NCI-H2227 treated with DMSO at 0.1 percent for 48 hours (cell line): ENCODE measurements at places on chromosomes 4 and X.

GRCh38 chr4:151291485-151291884 is 14.5 kb downstream of the PRSS48 start:
- no peak for DNase-seq

DNA sequence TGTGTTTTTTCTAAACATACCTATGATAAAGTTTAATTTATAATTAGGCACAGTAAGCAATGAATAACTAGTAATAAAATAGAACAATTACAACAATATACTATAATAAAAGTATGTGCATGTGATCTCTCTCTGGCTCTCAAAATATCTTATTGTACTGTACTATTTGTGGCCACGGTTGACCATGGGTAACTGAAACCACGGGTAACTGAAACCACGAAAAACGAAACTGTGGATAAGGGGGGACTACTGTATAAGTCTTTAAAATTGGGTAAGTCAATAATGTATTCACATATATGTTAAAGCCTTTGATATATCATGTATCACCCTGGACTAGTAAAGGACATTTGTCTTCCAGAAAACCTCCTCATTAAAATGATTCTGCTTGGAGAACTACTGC is 20.0 kb downstream of the TMEM154 start:
- no peak for DNase-seq

GRCh38 chr4:2091990-2092668 is 33.0 kb downstream of the NAT8L start:
- DNase-seq = no peak

GRCh38 chr4:112857461-112857860 is 192.0 kb upstream of the ANK2 start:
- no peak for DNase-seq

DNA sequence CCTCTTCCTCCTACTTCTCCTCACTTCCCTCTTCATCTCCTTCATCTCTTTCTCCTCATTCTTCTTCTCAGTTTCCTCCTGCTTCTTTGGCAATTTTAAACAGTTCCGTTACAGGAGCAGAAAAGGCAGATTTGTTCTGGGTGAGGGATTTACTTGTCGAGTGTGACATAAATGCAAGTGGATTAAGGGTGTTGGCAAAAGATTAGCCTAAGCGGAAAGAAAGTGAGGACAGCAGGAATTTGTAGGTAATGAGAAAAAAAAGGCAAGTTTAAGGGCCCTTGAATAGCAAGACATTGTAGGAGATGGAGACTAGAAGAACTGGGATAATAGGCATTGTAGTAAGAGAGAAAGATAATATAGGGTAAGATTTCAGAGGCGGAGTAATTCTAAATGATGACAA is 841.6 kb downstream of the RAPGEF2 start:
- DNase-seq = no peak

GRCh38 chr4:6180841-6181631 is 19.3 kb downstream of the JAKMIP1 start:
- no peak for DNase-seq

- DNase-seq = no peak
These were observed 3.9 kb upstream of the OCIAD2 start for GRCh38 chr4:48910511-48910910.

- DNase-seq = no peak
These were observed 146.1 kb downstream of the RBM46 start for GRCh38 chr4:154927126-154927680.

GRCh38 chrX:22248401-22248800 is 24.3 kb upstream of the CBLL2 start:
- no peak for DNase-seq

DNA sequence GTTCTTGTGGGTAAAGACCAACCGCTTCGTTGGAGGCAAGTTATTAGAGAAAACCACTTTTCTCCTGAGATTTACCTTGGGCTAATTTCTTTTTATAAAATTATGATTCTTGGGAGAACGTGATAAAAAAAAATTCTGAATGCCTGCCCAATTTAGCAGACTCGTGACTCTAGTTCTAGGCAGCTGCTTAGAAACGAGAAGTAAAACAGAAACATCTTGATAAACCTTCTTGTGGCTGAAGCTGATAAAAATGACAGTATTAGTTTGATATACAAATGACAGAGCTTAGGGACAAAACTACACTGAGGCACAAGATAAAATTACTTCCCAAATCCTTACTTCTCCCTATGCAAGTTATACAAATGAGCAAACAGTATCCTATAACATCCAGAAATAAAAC is 458.9 kb upstream of the TEX13C start:
- no peak for DNase-seq

- no peak for DNase-seq
These were observed 74.8 kb downstream of the IL15 start for GRCh38 chr4:141711211-141711610.

- no peak for DNase-seq
These were observed 329.2 kb downstream of the ARHGAP10 start for GRCh38 chr4:148061141-148061481.

DNA sequence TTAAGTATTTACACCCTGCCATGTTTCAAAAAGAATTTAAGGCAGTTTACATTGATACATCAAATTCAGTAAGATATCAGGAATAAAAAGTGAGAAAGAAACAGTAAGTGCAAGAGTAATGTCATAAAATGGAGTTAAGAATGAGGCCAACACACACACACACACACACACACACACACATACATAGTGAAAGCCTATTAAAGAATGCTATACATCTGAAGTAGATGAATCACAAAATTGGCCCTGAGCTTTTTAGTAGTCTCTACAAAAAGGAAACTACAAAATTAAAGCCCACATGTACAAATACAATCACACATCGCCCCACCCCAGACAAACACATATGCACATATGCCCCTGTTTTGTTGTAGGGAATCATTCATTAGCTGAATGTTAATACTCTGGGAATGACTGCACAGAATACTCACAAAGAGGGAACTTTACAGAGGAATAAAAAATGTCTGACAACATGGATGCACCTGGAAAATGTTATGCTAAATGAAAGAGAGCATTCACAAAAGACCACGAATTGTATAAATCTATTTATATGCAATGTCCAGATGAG is 428.8 kb downstream of the IL15 start:
- DNase-seq = no peak

DNA sequence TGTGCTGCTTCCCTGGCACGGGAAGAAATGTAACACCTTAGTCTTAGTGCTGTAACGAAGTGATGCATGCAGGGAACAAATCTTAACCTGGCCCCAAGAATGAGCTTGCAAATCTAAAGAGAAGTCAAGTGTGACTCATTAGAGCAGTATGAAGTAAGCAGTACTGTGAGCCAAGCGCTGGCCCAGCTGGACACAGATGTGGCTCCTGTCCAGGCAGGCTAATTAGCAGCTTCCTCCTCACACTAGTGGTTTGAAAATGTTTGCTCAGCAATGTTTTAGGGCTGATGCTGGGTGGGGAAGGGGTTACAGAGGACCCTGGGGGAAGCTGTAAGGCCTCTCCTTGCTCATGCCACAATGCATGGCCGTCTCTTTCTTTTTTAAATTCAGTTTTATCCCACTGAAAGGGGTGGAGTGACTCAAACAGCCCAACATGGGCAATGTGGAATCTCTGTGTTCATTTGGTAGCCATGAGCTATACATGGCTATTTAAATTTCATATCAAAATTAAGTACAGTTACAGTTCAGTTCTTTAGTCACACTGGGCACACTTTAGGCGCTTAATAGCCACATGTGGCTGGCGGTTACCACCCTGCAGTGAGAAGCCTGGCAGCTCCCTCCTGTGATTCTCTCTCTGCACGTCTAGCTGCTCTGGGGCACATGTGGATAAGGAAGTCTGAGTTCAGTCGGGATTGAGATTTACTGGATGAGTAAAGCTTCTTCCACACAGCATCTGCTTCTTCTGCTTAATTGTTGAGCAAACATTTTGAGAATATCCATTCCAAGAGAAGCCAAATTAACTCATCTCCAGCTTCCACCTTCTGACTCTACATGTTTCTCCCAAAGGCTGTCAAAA is 48.8 kb downstream of the MAP7D2 start:
- DNase-seq = peak; percentile 35

DNA sequence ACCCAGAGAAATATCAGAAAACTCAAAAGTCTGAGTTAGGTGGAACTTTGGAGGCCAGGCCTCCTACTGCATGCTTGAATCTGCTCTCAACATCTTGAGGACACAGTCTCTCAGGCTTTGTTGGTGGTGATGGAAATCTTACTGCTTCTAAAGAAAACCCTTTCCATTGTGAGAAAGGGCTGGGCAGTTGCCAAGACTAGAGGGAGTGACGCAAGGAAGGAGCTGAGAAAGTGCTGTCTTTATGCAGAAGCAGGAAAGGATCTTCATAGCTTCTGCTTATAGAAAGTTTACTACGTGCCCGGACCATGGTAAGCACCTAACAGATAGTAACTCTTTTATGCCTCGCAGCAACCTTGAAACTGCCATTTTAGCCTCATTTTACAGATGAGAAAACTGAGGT is 2.4 kb upstream of the CRMP1 start:
- no peak for DNase-seq

DNA sequence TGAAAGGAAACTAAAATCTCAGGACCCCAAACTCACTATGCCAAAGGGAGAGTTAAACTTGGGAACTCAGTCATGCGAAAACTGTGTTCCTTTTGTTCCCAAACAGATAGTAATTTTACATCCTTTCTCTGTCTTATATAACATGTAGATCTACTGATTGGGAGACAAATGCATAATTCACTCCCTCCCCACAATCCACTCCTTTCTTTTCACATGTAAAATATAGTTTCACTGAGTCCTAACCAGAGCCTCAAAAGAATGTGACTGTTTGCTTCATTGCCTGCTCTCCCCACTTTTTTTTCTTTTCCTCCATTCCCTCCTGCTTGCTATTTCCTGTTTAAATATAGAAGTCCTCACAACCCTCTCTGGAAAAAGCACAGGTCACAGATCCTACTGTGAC is 699.3 kb upstream of the ADGRL3 start:
- no peak for DNase-seq

DNA sequence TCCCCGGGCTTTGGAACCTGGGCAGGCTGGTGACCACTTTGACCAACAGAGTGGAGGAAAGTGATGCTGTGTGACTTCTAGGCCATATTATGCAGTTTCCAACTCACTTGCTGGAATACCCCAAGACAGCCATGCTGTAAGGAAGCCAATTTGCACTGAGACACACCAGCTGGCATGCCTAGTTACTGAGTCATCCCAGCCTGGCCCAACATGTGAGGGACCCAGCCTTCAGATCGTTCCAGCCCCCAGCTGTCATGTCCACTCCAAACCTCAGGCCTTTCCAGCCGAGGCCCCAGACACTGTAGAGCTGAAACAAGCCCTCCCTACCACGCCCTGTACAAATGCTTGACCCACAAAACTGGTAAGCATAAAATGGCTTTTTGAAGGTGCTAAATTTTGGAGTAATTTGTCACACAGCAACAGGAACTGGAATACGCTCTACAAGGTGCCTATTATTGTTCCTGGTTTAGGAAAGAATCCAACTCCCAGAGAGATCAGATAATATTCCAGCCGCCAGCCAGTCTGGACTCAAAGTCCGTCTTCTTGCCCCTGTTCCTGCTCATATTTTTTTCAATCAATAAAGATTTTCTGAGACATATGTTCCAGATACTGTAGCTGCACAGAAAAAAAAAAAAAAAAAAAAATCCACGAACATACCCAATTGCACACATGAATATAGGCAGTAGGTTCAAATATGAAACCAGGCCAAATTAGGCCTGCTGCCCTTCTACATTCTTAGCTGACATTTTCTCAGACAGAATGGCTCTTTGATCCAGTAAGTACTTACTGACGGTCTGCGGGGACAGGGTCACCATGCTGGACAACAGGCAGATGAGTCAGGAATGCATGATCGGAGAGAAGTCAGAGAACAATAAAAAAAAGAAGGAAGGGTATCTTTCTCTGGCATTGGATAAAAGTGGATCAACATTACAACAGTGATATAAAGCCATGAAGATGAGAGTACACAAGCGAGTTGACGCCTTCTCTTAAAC is 35.1 kb downstream of the SH3KBP1 start:
- DNase-seq = no peak

GRCh38 chr4:98746530-98746929 is 88.1 kb upstream of the TSPAN5 start:
- no peak for DNase-seq

DNA sequence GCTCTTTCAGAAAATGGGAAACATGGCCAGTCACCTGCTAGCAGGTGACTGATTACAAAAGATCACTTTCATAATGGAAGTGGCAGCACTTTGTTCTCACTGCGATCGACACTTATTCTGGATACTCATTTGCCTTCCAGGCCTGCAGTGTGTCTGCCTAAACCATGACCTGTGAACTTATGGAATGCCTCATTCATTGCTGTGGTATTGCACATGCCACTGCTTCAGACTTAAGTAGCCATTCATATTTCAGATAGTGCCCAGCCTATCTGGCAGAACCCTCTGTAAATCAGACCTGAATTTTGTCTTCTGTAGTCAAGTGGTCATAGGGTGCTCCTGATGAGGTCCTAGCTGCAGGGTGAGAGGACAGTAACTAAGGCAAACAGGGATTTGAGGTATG is 23.3 kb upstream of the MGST2 start:
- no peak for DNase-seq

GRCh38 chrX:66074920-66075879 is 35.3 kb upstream of the VSIG4 start:
- no peak for DNase-seq

GRCh38 chr4:182189103-182189878 is 53.9 kb upstream of the TENM3 start:
- no peak for DNase-seq

- no peak for DNase-seq
These were observed 63.0 kb upstream of the AR start for GRCh38 chrX:67480789-67481188.

DNA sequence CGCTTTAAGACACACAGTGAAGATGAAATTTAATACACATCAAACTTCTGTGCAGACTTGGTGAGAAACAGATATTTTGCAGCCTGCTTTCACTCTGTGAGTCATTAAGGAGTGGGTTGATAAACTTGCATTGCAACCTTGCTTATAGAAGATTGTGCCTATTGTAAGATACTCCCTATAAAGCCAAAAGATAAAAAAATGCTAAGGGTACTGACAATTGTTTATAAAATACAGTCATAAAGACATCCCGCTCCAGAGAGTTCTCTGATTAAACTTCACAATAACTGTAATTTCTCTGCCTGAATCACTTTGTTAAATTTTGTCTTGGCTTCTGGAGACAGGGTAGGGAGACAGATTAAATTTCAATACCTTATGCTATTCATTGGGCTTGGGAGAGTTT is 49.1 kb downstream of the GALNT7 start:
- DNase-seq = no peak

DNA sequence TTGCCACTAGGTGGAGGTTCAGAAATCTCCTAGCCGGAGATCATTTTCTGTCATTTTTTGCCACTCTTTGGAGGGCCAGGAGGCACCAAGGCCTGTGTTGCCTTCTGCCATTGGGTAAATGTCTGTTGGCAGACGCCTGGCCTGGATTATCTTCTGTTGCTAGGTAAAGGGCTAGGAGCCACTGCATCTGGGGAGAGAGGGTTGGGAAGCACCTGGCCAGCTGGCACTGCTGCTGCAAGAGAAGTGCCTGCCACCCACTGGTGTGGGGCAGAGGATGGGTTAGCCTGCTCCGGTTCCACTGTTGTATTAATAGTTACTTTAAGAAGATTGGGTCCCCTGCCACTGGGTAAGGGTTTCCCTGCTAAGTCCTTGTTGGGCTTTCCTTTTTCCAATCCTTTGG is 58.1 kb downstream of the AWAT2 start:
- DNase-seq = no peak

- no peak for DNase-seq
These were observed 22.8 kb downstream of the HSD17B13 start for GRCh38 chr4:87299898-87300297.
